ENCODE measurements at places on chromosomes 11 and 22.

- DNase-seq: no peak
Observed at GRCh38 chr11:297586-298405, 1.5 kb downstream of the IFITM5 start.

DNA sequence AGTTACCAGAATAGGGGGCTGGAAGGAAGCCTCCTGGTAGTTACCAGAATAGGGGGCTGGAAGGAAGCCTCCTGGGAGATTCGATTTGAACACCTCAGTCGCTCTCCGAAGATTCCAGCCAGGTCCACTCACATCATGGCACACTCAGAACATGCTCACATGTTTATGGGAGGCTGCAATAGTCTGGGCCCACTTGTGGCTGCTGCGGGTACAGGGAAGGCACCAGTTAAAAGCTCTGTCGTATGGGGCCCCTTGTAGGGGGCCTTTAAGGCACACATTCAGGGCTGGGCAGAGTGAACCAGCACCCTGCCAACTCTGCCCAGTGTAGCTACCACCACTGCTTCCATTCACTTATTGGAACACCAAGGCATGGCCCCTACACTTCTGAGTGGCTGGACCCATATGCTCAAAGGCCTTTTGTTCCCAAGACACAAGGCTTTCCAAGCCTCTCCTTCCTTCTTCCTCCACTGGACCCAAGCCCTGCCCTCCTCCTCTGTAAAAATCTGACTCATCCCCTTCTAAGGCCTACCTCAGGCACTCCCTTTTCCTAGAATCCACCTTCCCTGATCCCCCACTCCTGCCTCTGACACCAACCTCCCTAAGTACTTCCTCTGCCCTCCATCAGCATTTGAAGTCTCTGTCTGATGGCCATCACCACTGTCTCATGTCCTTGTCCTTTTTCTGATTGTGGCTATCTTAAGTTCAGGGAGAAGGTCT, 28.0 kb downstream of the USP35 start:
- DNase-seq: no peak

DNA sequence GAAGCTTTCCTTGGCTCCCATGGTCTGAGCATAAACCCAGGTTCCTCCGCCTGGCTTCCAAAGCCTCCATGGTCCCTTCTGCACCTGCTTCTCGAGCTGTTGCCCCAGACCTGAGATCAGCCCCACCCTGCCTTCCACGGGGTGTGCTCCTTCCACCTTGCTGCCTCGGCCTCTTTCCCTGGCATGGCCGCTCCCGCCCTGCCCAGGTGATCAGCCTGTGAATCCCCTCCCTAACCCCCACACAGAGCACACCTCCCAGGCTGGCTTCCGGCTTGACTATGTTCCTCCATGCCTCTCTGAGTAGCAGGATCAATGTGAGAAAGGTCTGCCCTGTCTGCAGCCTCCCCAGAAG, 2.7 kb upstream of the PPP6R3 start:
- no peak for DNase-seq

GRCh38 chr11:27395556-27396258, 32.7 kb upstream of the CCDC34 start:
- DNase-seq: peak; percentile 32

DNA sequence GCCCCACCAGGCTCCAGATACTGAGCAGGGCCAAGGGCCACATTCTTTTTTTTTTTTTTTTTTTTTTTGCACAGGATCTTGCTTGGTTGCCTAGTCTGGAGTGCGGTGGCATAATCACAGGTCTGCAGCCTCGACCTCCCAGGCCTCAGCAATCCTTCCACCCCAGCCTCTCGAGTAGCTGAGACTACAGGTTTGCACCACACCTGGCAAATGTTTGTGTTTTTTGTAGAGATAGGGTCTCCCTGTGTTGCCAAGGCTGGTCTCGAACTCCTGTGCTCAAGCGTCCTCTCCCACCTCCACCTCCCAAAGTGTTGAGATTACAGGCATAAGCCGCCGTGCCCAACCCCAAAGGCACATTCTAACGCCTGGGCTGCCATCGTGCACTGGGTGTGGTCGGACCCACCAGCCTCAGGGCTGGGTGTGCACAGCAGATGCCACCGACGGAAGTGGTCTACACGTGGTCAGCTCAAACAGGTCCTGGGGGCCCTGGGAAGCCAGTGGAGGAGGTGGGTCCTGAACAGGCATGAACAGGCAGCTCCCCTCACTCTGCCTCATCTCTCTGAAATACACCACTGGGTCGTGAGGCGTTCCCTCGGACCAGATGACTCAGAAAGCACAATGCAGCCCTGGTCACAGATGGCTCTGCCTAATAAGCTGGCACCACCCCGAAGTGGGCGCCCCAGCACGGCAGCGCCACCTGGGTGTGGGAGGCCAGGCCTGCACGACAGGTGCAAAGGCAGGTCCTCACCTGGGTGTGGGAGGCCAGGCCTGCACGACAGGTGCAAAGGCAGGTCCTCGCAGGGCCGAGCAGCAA, 5.1 kb upstream of the B4GALNT4 start:
- no peak for DNase-seq
